H1 (cell line): ENCODE measurements at places on chromosomes 12 and 14. TPM values are rescaled to one million over a fixed set of nuclear protein-coding genes. Genes with fewer than 3 reads are reported as not detected.
A peak's percentile ranks its signal among the peaks of the same experiment; 100 is the strongest.

Gene SPIC
- not detected in 2 replicates for total RNA-seq

- no peak for DNase-seq
These were observed 62.6 kb upstream of the CORO1C start for GRCh38 chr12:108793756-108794441.

DNA sequence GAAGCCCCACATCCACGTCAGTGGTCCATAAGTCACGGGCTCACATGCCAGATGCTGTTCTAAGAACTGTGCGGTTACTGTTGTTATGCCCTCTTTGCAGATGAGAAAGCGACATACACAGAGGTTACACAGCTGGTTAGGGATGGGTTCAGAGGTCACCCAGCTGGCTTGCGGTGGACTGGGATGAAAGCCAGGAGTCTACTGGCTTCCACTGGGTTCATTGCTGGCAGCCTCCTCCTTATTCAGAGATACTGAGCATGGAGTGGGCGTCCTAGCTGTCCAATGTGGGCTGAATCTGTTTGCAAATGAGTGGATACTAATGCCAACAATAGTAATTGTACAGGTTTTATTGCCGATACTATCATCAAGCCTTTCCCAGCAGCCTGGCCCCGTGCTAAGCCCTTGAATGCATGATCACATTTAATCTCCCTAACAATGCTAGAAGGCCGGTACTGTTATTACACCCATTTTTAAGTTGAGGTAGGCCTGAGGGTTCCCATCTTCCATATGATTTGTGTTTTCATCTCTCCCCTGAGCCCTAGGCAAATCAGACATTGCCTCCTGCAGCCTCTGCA, 129.1 kb downstream of the PLXNC1 start:
- DNase-seq = no peak

DNA sequence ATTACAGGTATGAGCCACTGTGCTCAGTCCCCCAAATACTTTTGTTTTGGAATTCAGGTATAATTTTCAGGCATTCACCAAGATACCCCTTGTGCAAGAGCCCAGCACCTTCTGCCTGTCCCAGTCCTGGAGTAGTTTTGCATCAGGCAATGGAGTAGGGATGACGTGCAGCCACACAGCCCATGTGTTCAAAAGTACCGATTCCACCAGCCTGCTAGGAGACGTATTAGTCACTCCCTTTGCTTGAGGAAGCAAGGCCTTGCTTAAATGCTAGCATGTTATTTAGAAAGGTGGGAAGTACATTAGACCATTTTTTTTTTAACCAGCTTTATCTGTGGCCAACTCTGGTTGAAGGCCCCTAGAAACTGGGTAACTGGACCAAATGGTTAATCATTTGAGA, 15.0 kb upstream of the GALNT16 start:
- no peak for DNase-seq

DNA sequence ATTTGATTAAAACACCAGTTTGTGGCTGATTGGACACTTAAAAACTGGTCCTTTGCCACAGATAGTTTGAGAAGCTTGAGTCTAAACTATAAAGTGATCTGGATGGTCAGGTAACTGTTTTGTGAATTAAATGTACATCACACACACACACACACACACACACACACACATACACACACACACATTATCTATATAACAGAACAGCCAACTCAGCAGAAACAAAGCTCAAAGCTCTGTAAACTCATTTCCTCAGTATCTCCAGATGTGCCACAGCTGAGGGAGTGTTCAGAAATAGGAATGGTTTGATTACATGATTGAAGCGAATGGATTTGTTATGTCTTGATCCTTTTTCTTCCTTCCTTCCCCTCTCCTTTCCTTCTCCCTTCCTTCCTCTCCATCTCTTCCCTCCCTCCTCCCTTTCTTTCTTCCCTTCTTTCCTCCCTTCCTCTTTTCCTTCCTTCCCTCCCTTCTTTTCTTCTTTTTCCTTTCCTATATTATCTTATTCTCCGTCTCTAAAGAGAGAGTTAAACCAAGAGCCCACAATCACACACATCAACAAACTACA, 100.3 kb downstream of the LLPH start:
- DNase-seq = no peak

GRCh38 chr12:109110988-109111495, 5.3 kb upstream of the ACACB start:
- peak; percentile 62 for DNase-seq

Gene SERPINA10
- not detected in 2 replicates for total RNA-seq

- DNase-seq = no peak
These were observed 30.3 kb downstream of the PITPNM2 start for GRCh38 chr12:123120452-123121166.

Gene STXBP6
- 18.1 and 19.3 TPM in 2 replicates for total RNA-seq

DNA sequence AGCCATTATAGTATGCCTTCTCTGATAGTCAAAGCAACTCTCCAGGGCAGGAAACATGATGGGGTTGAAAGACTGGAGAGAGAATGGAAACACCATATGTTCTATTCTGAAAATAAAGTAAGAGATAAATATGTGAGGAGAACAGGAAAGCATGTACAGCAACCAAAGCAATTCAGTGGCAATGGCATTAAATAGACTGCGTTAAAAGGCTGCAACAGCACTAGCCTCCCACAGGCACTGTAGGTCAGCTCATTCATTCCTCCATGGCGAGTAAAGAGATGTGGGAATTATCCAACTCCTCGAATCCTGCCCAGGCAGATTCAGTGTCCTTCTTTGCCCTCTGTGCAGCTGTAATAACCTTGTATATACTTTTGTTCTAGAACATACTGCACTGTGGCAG, 43.8 kb downstream of the ANO6 start:
- DNase-seq = no peak
